Panc1 (cell line): ENCODE measurements at places on chromosomes 2 and 18. TPM values are rescaled to one million over a fixed set of nuclear protein-coding genes. Genes with fewer than 3 reads are reported as not detected.

- H3K4me3 ChIP-seq: no peak overlapping the region
- no peak overlapping the region for H3K27ac ChIP-seq
- H3K36me3 ChIP-seq: no peaks in the 10 kb centered on the region
- no peaks in the 10 kb centered on the region for H3K27me3 ChIP-seq
These were observed 53.2 kb downstream of the VWA3B start for GRCh38 chr2:98140210-98140609.

PRSS56 gene
- total RNA-seq: 0.18 TPM

KRTCAP3 gene
- total RNA-seq: 1.9 TPM

DNA sequence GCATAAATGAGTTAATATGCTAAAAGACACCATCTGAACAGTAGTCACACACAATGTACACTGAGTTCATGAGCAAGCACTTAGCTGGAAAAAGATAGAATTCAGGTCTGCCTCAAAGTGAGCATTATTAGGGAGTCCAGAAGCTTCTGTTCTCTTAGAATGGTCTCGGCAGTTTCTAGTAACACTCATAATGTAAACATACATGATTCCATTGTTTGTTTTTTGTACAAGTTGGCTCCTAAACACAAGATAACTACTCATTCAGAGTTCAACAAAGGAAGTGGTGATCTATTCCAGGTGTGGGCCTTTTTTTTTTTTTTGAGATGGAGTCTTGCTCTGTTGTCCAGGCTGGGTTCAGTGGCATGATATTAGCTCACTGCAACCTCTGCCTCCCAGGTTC is 66.2 kb downstream of the ESCO1 start:
- H3K4me1 ChIP-seq: no peaks in the 10 kb centered on the region
- no peak for DNase-seq
- H3K36me3 ChIP-seq: peaks cover 9% of the 10 kb centered on the region; the same call in 1 of the 2 replicates
- H3K4me3 ChIP-seq: no peak overlapping the region
- H3K27me3 ChIP-seq: no peaks in the 10 kb centered on the region

CHRNA1 gene
- not detected for total RNA-seq

GRCh38 chr2:182224669-182225068 is 202.2 kb downstream of the PDE1A start:
- H3K27me3 ChIP-seq: no peaks in the 10 kb centered on the region
- no peak overlapping the region for H3K27ac ChIP-seq
- no peaks in the 10 kb centered on the region for H3K36me3 ChIP-seq
- no peak overlapping the region for H3K4me3 ChIP-seq
- no peaks in the 10 kb centered on the region for H3K4me1 ChIP-seq

DNA sequence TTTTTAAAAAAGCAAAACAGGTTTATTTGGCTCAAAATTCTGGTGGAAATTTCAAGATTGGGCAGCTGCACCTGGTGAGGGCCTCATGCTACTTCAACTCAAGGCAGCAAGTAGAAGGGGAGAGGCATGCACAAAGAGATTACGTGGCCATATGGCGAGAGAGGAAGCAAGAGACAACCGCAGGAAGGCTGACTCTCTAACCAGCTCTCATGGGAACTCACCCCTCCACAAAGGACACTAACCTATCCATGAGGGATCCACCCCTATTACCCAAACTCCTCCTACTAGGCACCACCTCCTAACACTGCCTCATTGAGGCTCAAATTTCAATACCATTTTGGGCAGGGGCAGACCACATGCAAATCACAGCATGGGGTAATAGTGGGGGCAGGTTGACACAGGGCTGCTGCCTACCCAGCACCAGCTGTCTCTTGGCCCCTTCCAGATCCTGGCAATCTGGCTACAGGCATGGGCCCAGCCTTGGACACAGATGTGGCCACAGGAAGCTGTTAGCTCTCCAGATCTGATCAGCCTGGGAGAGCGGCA is 2.0 kb upstream of the CAPN10 start:
- H3K27ac ChIP-seq: no peak overlapping the region
- DNase-seq: no peak
- peaks cover 5% of the 10 kb centered on the region; the same call in 1 of the 2 replicates for H3K36me3 ChIP-seq
- peak overlapping the region; percentile 98 for H3K4me3 ChIP-seq
